Stimulated activated CD4-positive, alpha-beta T cell treated with anti-CD3 and anti-CD28 coated beads, Interleukin-12 subunit alpha, Interleukin-12 subunit beta, amount 100 ng/mL, for 4 hours (primary cell): ENCODE measurements at places on chromosomes 3 and 15.

DNA sequence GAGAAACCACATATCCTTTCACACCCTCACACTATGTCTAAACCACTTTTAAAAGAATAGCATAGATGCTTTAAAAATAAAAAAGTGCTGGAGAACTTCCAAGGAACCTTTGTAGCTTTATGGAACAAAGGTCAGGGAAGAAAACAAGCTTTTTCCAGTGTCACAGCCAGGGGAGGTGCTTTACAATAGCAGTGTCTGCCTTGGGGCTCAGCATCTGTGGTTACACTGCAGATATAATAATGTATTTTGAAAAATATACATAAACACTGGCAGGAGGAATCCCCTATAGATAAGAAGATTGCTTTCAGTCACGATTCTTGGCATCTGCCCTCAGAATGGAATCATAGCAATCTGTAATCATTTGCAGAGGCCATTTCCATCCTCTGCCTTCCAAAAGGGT lies 362.4 kb upstream of the LRRC3B start:
- no peak for DNase-seq

DNA sequence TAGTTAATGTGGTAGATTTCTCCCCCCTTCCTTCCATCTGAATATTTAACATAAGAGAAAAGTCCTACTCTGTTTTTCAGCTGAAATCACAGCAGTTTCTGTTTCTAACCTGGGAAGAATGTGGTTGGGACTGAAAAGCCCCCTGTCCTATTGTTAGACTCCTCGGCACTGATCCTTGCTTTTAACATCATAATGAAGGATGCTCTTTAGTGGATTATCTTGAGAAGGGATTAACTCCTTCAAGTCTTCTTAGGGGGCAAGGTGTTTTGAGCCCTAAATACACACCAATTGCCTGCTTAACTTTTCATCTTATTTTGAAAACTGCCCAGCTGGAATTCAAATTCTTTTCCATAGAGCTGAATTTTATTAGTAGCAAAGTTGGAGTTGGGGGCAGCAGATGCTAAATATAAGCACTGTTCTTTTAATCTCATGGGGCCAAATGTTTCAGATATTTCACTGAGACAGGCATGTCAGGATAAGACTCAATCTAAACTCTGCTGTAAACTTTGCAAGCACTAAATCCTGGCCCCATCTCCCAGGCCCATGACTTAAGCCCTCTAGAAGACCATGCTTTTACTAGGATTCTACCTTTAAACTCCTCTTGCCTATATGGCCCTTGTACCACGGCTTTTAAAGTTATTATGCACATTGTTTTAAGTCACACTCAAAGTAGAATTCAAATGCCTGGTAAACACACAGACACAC lies 243.2 kb upstream of the NR2F2 start:
- no peak for DNase-seq

DNA sequence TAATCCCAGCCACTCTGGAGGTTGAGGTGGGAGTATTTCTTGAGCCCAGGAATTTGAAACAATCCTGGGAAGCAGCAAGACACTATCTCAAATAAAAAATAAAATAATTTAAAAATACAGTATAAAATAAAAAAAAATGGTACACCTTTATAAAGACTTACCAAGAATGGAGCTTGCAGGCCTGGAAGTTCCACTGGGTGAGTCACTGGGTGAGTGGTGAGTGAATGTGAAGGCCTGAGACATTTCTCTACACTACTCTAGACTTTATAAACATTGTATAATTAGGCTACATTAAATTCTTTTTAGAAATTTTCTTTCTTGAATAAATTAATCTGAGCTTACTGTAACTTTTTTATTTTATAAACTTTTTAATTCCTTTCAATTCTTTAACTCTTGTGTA lies 609.1 kb upstream of the BCHE start:
- DNase-seq = no peak

GRCh38 chr3:115790759-115791158 lies 167.4 kb downstream of the GAP43 start:
- DNase-seq = peak; percentile 28

- DNase-seq = peak; percentile 11
Measured at GRCh38 chr15:91942720-91943394, 89.3 kb downstream of the SLCO3A1 start.
